ENCODE measurements at places on chromosomes 3 and 15. TPM values are rescaled to one million over a fixed set of nuclear protein-coding genes. Genes with fewer than 3 reads are reported as not detected.

MKRN3 gene
- 10.6 TPM for total RNA-seq

DNA sequence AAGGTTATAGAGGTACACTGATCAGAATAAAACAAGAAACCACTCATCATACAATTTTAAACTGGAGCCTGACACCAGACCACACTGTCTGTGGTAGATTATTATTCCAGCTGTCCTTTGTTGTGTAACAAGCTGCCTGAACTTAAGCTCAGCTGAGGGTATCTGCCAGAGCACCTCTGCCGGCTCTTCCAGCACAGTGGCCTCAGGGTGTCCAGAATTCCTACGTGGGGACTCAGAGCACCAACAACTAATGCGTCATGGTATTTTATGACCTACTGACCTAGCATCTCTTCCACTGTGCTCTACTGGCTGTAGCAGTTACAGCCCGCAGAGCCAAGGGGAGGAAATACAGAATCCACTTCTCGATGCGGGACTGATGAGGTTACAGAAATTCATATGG lies 15.6 kb upstream of the RAF1 start:
- no peak for DNase-seq

MED12L gene
- 4.9 TPM for total RNA-seq

- DNase-seq = no peak
Observed at GRCh38 chr3:74614107-74614967, at the start of gene CNTN3. CNTN3 (minus strand) TSS chr3:74614659; CDS start chr3:74521112, 93,547 bp downstream.

DNA sequence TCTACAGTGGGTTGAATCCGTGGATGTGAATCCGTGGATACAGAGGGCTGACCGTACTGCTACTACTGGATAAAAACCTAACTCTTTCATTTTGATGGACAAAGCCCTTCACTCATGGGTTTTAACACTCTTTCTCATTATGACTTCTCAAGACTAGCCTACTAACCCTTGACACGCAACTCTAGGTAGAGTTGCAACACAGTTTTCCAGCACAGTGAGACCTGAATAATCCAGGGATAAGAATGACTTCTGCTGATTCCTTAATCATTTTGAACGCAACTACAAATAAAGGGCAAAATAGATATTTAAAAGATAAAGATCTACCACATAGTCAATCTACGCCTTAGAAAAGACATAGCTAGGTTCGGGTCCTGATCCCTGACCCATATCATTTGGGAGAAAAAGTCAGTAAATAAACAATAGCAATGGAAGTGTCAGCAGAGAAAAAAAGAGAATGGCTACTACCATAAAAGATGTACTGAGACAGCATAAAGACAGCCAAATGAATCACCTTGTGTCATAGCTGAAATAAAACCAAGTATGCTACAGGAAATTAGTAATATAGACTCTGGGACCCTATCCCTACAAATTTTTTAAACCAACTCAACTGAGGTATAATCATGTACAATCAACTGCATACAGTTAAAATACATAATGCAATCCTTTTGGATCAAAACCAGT lies 87.6 kb downstream of the DPH6 start:
- no peak for DNase-seq

MB21D2 gene
- 1.7 TPM for total RNA-seq
